ENCODE measurements at places on chromosomes 7 and 10. TPM values are rescaled to one million over a fixed set of nuclear protein-coding genes. Genes with fewer than 3 reads are reported as not detected.

CALHM1 gene
- not detected for total RNA-seq

TMEM213 gene
- total RNA-seq, result not detected

POU6F2 gene
- not detected for total RNA-seq

DYNC1I1 gene
- 0.83 TPM for total RNA-seq

RARRES2 gene
- total RNA-seq, result 46.9 TPM

GPRIN2 gene
- total RNA-seq, result under 0.01 TPM

PLEKHS1 gene
- 0.09 TPM for total RNA-seq

SNX10 gene
- 0.37 TPM for total RNA-seq

EMX2 gene
- not detected for total RNA-seq

NME8 gene
- not detected for total RNA-seq

SNCG gene
- 23.8 TPM for total RNA-seq

CREB3L2 gene
- total RNA-seq, result 13.7 TPM

HDAC9 gene
- 2.6 TPM for total RNA-seq

TRPV6 gene
- total RNA-seq, result not detected

TRIP6 gene
- total RNA-seq, result 64.0 TPM

WDR86 gene
- 3.1 TPM for total RNA-seq

ABCB1 gene
- total RNA-seq, result 1.7 TPM

MSMB gene
- total RNA-seq, result not detected

RALA gene
- total RNA-seq, result 28.3 TPM

OPN1SW gene
- total RNA-seq, result not detected

LEP gene
- total RNA-seq, result 0.09 TPM

TFR2 gene
- 0.14 TPM for total RNA-seq

UCMA gene
- not detected for total RNA-seq

POLD2 gene
- total RNA-seq, result 79.6 TPM

CPA2 gene
- total RNA-seq, result not detected

OIT3 gene
- 0.18 TPM for total RNA-seq

PAX2 gene
- not detected for total RNA-seq

CNNM1 gene
- total RNA-seq, result 0.09 TPM

FEZF1 gene
- total RNA-seq, result not detected

LOXL4 gene
- total RNA-seq, result 32.9 TPM

CRHR2 gene
- not detected for total RNA-seq

SPDYE2 gene
- total RNA-seq, result not detected

IL15RA gene
- total RNA-seq, result 4.4 TPM

BTAF1 gene
- total RNA-seq, result 49.9 TPM
